Pericardium fibroblast (primary cell): ENCODE measurements at places on chromosomes 3 and 15. TPM values are rescaled to one million over a fixed set of nuclear protein-coding genes. Genes with fewer than 3 reads are reported as not detected.

PP2D1 gene
- not detected in 2 replicates for total RNA-seq

RASGRP1 gene
- total RNA-seq: 0.51 and 1.2 TPM in 2 replicates

AGTR1 gene
- 4.3 and 15.6 TPM in 2 replicates for total RNA-seq

SEMA6D gene
- total RNA-seq: 4.1 and 4.8 TPM in 2 replicates

SELENOK gene
- total RNA-seq: 14.9 and 23.0 TPM in 2 replicates

GPR149 gene
- total RNA-seq: not detected in 2 replicates

LMOD3 gene
- total RNA-seq: 0.26 TPM in 1 of 2 replicates, not detected in the other

NR1I2 gene
- not detected in 2 replicates for total RNA-seq

SLC38A3 gene
- not detected in 2 replicates for total RNA-seq

GOLGA8J gene
- total RNA-seq: 0.09 TPM in 1 of 2 replicates, not detected in the other
